ENCODE measurements at places on chromosomes 11 and 22.

DNA sequence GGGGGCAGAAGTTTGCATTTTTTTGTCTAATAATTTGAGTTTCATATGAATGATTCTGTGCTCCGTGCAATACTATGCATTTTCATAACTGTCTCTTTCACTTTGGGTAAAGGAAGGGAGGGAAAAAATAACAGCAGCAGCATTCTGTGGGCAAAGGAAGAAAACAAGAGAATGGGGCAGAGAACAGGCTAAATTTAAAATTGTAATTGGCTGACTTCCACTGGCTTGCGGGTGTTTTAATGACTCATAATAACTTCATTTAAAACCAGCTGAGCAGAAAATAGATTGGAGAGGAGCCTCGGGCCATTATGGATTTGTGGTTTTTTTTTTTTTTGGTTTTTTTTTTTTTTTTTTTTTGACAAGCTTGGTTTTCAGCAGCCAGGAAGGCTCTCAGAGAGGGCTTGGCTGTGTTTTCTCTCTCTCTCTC is 107.4 kb downstream of the ZBTB16 start:
- DNase-seq = peak; percentile 47

DNA sequence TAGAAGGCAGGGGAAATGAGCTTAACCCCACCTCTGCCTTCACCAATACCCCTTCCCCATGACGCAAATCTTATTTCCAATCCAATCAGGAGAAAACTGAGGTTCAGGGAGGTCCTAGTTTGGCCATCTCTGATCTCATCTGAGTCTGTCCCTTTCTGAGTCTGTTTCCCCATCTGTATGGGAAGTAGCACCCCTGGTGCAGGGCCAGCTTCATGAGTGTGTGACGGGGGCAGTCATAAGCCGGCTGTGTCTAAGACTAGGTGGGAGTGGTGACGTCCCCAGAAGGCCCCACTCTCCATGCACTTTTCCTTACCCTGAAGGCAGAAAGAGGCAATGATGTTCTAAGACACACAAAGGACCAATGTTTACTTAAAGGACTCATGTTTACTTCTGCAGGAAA is 72.3 kb downstream of the MN1 start:
- DNase-seq = no peak

GRCh38 chr11:67253872-67254624 is 12.2 kb upstream of the GRK2 start:
- DNase-seq = peak; percentile 72

GRCh38 chr11:92698742-92699141 is 270.7 kb upstream of the MTNR1B start:
- DNase-seq = no peak

GRCh38 chr22:36065775-36066544 is 37.3 kb upstream of the RBFOX2 start:
- peak; percentile 97 for DNase-seq

Data from kidney (tissue), 22 donors.